ENCODE measurements at places on chromosomes 4 and X.

DNA sequence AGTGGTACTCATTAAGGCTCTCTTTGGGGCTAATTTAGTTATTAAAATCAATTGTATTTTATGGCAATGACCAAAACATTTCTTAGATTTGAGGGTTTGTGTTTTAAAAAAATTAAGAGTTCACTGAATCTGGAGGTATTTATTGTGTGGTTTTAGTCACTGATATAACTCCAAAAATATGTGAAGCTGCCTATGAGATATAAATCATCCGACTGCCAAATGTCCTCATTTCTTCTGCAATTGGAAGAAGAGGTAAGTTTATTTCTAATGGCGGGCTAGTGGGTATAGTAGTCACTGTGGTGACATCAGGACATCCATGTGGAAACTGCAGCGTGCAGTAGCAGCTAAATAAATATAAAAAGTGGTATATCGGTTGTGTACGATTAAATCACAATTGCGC lies 205.5 kb downstream of the MID1 start:
- no peak for DNase-seq

DNA sequence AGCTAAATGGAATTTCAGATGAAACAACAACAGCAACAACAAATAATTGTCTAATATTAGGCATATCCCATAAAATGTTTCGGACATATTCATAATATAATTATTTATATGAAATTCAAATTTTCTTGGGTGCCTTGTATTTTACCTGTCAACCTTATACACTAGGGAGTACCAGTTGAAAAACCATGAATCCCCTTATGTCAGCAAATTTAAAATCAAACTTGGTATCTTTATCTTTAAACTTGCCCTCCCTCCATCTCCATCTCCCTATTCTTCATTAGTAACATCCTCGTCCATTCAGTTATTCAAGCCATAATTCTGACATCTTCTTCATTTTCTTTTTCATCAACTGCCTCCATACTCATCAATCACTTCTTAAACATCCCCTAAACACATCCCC lies 974.5 kb upstream of the HS3ST1 start:
- DNase-seq: no peak

DNA sequence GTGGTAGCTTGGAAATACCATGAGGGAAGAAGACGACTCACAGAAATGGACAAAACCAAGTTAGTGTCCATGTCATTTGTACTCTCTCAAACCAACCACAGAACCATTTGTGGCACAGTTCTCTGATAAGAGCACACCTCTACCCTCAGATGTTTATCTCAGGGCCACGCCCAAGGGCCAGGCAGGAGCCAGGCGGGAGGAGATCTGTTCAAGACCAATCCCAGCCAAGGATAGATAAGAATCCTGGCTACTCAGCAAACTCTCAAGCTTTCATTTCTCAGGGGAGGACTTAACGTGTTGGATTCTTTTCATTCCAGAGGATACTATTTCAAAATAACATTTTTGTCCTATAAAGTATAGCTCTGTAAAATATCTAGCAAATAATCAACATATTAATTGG lies 95.0 kb downstream of the NYX start:
- DNase-seq: no peak

GRCh38 chr4:184316821-184317220 lies 99.1 kb upstream of the ENPP6 start:
- DNase-seq: no peak

DNA sequence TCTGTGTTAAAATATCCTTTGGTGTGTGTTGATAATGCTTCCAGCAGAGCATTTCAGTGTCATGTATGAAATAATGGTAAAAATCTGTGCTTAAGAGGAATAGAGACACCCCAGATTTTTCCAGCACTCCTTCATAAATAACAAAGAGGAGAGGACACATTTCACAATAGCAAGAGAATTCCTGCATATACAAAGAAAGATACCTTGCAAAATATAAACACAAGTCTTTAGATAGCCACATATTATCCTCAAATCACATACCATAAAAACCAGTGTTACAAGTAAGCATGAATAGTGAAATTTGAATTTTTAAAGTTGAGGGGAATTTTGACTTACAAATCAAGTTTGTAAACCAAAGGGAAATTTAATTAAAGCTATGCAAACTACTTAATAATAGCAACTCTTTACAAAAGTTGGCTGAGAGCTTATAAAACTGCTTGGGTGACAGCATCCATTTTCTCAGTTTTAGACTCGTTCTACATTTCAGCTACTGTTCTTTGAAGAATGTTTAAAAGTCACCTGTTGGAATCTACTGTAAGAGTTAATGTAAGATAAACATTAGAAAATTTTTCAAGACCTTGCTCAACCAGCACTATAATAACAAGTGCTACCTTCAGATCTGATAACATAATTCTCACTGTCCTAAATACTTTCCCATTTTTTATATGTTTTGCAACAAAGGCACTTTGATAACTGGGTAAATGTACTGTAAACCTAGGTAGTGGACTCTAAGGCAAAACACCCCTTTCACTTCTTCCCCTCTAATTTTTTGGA lies 3.7 kb downstream of the APELA start:
- DNase-seq: no peak

GRCh38 chr4:90889171-90889570 lies 762.0 kb downstream of the CCSER1 start:
- no peak for DNase-seq

DNA sequence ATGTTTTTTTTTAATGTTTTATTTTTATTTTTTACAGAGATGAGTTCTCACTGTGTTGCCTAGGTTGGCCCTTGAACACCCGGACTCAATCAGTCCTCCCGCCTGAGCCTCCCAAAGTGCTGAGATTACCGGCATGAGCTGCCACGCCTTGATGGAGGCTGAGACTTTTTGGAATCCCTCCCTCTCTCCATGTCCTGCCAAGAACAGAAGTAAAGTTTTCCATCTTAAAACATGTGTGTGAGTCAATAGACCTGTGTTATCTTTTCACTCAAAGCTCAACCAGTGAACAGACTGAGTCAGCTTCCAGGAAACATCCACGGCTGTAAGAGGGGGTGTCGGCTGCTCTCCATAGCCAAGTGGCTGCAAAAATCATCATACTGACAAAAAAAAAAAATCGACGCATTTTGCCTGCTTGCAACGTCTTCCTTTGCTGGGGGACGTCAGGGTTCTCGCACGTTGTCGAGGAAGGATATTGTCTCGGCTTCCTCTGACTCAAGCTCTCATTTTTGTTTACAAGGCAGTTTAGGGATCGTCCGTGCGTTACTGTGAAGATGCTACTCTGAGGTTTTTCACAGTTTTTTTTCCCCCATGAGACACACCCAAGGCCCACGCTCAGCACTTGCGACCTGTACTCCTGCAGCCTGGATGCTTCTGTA lies 10.0 kb upstream of the ASMTL start:
- DNase-seq: no peak

DNA sequence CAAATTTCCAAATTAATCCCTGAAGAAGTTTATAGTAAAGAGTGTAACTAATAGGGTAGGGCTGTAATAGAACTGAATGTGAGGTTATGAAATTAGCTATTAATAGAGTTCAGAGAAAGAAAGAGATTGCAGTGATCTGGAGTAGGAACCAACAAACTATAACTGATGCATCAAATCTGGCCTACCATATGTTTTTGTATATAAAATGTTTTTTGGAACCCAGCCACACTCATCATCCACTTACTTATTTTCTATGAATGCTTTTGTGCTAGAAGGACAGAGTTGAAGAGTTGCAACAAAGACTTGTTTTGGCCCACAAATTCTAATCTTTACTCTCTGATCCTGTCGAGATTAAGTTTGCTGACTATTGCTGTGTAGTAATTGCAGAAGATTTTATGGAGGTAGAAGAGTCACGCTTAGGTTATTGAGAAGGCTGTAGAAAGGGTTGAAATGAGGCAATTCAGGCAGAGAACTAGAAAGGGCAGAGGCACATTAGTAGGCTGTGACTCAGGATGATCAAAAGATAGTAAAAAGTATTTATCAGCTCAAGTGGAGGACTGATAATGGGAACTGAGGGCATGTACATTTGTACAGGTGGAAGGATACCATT lies 298.7 kb upstream of the EMCN start:
- peak; percentile 6 for DNase-seq

- DNase-seq: peak; percentile 2
Measured at GRCh38 chr4:174474457-174475075, 47.7 kb downstream of the HPGD start.

GRCh38 chr4:143337600-143338287 lies 1.1 kb downstream of the GAB1 start:
- peak; percentile 60 for DNase-seq

DNA sequence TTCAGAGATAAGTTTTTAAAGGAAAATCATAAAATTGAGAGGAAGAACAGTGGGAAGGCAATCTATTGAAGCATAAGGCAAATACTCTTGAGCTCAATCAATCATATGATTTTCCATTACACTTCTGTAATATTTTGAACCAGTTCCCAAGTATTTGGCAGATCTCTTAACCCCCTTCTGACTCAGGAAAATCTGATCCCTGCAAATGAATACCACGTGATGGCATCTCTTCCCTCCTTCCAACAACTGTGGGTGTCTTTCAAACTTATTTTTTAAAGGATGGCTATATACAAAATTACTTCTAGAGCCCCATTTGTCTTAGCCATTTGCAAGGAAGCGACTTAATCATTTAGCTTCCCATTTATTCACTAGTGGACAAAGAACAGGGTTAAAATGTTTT lies 41.9 kb downstream of the AMOT start:
- no peak for DNase-seq

DNA sequence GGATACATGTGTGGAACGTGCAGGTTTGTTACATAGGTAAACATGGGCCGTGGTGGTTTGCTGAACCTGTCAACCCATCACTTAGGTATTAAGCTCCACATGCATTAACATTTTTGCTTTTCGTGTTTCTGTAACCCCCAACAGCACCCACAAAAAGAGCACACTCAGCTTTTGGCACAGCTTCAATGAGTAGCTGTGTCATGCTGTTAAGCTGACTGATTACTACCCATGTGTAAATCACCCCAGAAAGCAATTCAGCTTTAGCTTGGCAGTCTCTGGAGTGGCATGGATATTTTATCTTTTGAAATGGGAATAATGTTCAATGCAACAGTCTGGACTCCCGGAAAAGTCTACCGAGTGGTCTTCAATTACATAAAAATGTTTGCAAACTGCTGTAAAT lies 734.3 kb downstream of the STIM2 start:
- peak; percentile 39 for DNase-seq

DNA sequence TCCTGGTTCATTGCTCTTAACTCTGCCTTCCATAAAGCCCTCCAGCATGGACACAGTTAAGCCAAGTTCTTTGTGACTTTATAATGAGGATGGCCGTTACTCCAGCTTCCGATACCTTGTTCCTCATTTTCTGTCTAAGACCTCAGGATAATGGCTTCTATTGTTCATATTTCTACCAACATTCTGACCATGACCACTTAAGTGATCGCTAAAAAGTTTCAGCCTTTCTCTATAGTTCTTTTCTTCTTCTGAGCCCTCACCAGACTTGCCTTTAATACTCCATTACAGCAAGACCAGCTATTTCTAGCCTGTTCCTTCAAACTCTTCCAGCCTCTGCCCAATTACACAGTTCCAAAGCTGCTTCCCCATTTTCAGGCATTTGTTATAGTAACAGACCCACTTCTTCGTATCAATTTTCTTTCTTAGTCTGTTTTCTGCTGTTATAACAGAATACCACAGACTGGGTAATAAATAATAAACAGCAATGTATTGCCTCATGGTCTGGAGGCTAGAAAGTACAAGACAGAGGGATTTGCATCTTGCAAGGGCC lies 12.3 kb downstream of the RNF175 start:
- no peak for DNase-seq

- DNase-seq: no peak
Measured at GRCh38 chr4:66489783-66490452, 819.6 kb upstream of the EPHA5 start.

DNA sequence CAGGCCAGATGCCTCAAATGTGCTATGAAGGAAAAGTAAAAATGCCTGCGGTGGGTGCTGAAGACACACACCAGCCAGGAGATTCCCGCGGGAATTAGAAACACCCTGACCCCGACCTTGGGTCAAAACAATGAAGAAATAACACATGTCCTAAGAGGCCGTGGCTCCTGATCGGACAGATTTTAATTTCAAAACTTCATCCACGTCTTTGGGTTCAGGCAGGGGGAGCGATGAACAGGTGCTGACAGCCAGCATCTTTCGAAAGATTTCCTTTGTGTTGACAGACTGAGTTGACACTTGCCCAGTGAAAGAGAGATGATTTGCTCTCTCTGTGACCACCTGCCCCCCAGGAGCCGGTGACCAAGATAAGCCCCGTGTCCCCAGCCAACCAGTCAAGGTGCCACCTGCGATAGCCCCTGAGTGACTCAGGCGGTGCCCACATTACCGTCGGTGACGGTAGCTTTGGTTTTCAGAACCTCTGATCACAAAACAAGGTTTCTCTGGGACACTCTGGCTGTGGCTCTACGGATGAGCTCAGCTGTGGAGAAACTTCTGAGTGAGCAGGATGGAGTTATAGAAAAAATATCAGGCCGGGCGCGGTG lies 11.0 kb upstream of the IL3RA start:
- DNase-seq: no peak

GRCh38 chrX:74450803-74451449 lies 29.6 kb downstream of the SLC16A2 start:
- DNase-seq: peak; percentile 29

DNA sequence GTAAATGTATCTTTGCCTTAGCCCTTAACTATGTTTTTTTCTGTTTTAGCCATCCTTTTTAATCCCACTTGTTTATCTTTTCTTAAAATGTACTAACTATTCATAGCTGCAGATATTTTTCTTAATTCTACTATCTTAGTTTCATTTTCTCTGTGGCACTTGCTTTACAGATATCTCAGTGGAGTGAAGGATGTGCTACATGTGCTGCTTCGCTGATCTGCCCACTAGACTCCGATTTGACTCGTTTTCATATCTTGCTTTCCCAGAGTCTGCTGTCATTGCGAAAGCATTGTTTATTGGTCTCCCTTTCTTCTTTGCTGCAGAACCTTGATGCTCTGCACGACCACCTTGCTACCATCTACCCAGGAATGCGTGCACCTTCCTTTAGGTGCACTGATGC lies 30.6 kb downstream of the GUCY1B1 start:
- no peak for DNase-seq

GRCh38 chrX:139831675-139832456 lies 101.0 kb downstream of the ATP11C start:
- DNase-seq: peak; percentile 79

GRCh38 chrX:80388206-80388605 lies 32.0 kb upstream of the TENT5D start:
- no peak for DNase-seq

GRCh38 chr4:45353161-45353560 lies 626.8 kb upstream of the GNPDA2 start:
- DNase-seq: no peak

All from A673 (cell line).